Aorta (tissue), 5 donors: ENCODE measurements at places on chromosomes 5 and 9. TPM values are rescaled to one million over a fixed set of nuclear protein-coding genes. Genes with fewer than 3 reads are reported as not detected.

DNA sequence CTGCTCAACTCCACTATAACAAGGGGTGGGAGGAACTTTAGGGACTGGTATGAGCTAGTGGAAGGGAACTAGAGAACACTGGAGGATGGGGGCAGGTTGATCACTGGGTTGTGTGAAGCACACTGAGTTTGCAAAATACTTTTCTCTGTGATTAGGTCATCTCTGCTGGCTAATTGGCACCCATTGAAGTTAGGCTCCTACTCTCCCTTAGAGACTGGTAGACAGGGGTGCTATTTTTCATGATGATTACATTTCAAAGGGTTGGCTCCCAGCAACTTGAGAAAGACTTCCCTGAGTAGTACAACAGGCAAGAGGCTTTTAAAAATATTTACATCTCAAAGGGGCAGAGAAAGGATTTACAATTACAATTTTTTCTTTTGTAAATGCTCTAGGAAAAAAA, 50.4 kb upstream of the MTAP start:
- no peaks in the 10 kb centered on the region for H3K4me1 ChIP-seq
- H3K27ac ChIP-seq: no peak overlapping the region
- no peak for DNase-seq

- no peak overlapping the region for H3K27ac ChIP-seq
- no peak for DNase-seq
- no peaks in the 10 kb centered on the region for H3K36me3 ChIP-seq
- no peak overlapping the region for H3K4me3 ChIP-seq
- no peaks in the 10 kb centered on the region for H3K27me3 ChIP-seq
These were observed 72.4 kb upstream of the MEF2C start for GRCh38 chr5:88955403-88955802.

DNA sequence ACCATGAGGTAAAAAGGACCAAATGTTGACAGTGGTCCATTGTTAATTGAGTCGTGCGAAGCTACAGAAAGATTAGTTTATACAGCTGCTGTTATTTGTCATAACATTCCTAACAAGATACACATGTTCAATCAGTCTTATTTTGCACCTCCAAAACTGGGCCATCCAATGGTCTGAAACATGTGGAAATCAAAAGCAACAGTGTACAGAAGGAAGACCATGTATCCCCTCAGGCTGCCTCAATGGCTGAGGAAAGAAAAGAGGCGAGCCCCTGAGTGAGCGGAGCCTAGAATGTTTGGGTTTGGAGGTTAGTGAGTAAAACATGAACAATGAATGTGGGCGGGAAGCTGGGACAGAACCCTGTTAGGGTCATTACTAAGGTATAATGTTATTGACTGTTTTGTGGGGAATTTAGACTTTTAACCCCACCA, 35.6 kb downstream of the NFIB start:
- H3K27me3 ChIP-seq: no peaks in the 10 kb centered on the region
- no peaks in the 10 kb centered on the region for H3K36me3 ChIP-seq
- no peak overlapping the region for H3K4me3 ChIP-seq

- no peak overlapping the region for H3K27ac ChIP-seq
- H3K4me3 ChIP-seq: no peak overlapping the region
- H3K36me3 ChIP-seq: no peaks in the 10 kb centered on the region
- H3K27me3 ChIP-seq: no peaks in the 10 kb centered on the region
- DNase-seq: no peak
These were observed 5.1 kb upstream of the WWC1 start for GRCh38 chr5:168286386-168286785.

DNA sequence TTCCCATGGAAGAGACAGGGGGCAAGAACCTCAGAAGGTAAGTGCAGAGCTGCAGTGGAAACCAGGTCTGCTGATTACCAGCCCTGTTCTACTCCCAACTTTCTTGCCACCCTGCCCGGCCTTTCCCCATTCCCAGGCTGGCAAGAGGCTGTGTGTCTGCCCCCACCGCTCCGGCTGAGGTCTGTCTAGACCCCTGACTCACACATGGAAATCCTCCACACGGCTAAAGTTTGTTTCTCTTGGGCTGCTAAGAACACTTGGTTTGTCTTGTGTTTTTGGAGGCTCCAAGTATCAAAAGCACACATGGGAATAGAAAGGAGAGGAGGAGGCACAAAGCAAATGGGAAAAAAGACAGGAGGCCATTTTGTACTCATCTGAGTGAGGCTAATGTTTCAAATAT, 168.3 kb downstream of the GABBR2 start:
- no peak overlapping the region for H3K27ac ChIP-seq
- no peaks in the 10 kb centered on the region for H3K27me3 ChIP-seq
- H3K36me3 ChIP-seq: no peaks in the 10 kb centered on the region
- no peaks in the 10 kb centered on the region for H3K4me1 ChIP-seq

DNA sequence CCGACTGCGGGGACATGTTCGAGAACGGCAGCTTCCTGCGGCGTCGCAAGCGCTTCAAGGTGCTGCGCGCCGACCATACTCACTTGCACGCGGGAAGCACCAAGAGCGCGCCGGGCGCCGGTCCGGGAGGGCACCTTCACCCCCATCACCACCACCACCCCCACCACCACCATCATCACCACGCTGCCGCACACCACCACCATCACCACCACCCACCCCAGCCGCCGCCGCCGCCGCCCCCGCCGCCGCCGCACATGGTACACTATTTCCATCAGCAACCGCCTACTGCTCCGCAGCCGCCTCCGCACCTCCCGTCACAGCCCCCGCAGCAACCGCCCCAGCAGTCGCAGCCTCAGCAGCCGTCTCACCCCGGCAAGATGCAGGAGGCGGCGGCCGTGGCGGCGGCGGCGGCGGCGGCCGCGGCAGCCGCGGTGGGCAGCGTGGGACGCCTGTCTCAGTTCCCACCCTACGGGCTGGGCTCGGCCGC, 514 bp downstream of the FOXB2 start:
- H3K36me3 ChIP-seq: no peaks in the 10 kb centered on the region
- no peaks in the 10 kb centered on the region for H3K4me1 ChIP-seq
- H3K4me3 ChIP-seq: no peak overlapping the region
- no peak overlapping the region for H3K27ac ChIP-seq

GRCh38 chr5:138909734-138910133, 34.6 kb upstream of the LRRTM2 start:
- H3K4me1 ChIP-seq: peaks cover 3% of the 10 kb centered on the region
- no peaks in the 10 kb centered on the region for H3K27me3 ChIP-seq
- no peak overlapping the region for H3K27ac ChIP-seq
- no peak overlapping the region for H3K4me3 ChIP-seq

GRCh38 chr9:108331596-108331995, 524.2 kb downstream of the ACTL7B start:
- no peak overlapping the region for H3K27ac ChIP-seq
- no peaks in the 10 kb centered on the region for H3K4me1 ChIP-seq
- DNase-seq: no peak
- no peaks in the 10 kb centered on the region for H3K36me3 ChIP-seq
- H3K27me3 ChIP-seq: no peaks in the 10 kb centered on the region
- H3K4me3 ChIP-seq: no peak overlapping the region

DNA sequence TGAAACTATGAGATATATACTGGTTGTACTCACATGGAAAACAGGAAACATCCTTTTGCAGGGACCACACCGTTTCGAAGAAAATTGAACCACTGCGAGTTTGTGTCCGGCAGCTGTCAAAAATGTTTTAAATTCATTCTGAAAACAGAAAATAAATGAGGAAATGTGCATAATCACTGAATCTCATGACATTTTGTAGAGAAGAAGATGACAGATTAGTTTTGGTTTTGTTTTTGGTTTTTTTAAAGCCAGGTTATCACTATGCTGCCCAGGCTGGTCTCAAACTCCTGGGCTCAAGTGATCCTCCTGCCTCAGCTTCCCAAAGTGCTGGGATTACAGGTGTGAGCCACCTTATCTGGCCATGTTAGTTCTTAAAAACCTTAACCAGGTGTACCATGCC, 3.5 kb downstream of the TXNDC8 start:
- H3K27me3 ChIP-seq: no peaks in the 10 kb centered on the region
- DNase-seq: no peak
- H3K4me1 ChIP-seq: no peaks in the 10 kb centered on the region

DNA sequence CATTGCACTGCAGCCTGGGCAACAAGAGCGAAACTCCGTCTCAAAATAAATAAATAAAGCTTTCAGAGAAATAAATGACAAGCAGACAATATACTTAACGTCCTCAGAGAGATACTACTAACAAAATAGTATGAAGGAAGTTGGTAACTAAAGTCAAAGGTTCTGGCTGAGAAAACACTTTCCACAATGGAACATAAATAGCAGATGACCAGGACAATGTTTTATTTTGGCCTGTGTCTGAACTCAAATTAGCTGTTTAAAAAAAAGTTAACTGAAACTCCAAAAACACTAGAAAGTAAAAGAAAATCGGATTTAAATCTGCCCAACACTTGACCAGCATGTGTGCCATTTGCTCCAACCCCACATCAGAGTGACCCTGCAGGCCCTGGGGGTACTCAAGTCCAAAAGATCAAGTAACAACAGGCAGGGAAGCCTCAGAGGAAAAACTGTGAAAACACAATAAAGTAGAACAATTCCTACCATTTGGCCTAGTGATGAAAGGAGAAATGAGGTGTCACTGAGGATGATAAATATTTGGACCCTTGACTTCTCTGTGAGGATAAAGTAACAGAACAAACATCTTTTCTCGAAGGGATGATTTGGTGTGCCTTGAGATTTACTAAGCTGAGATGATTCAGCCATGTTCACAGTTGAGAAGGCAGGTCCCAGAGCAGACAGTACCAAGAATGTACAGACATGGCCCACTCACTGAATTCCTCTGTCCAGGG, 47.7 kb downstream of the LHFPL2 start:
- H3K4me3 ChIP-seq: no peak overlapping the region
- peak overlapping the region; percentile 43 for H3K27ac ChIP-seq
- H3K36me3 ChIP-seq: no peaks in the 10 kb centered on the region
- no peaks in the 10 kb centered on the region for H3K27me3 ChIP-seq

DNA sequence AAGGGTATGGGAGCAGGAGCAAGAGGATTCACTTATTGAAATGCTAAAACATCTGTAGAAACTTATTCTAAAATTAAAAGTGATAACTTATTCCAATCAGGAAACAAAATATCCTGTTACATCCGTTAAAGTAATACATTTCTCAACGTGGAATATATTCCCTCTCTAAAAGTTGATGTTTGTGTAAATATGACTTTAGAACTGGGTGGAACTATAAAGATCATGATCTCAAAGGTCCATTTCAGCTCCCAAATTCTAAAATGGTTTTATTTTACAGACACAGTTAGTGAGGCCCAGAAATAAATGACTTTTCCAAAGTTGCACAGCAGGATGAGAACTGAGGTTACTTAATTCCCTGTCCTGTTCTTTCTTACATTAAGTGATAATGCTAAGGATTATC, 21.1 kb downstream of the ISOC1 start:
- DNase-seq: no peak
- H3K27ac ChIP-seq: no peak overlapping the region
- H3K27me3 ChIP-seq: no peaks in the 10 kb centered on the region
- H3K4me1 ChIP-seq: no peaks in the 10 kb centered on the region

DNA sequence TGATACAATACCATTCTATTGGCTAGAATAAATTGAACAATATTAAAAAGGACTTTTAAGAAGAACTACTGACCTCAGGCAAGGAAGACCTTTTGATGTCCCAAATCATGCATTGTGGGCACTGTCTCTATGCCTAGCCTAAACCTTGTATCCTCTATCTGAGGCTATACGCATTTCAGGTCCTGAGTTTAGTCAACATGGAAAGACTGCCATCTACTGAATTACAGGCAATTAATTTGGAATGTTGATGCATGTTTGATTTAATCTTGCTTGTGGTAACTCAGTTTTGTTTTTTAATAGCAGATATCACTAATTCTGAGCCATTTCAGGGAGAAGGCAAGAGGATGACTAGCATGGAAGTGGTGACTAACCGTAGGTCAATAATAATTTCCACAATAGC, 585.3 kb upstream of the CCNG1 start:
- DNase-seq: no peak
- no peak overlapping the region for H3K27ac ChIP-seq
- no peak overlapping the region for H3K4me3 ChIP-seq
- H3K36me3 ChIP-seq: no peaks in the 10 kb centered on the region

DNA sequence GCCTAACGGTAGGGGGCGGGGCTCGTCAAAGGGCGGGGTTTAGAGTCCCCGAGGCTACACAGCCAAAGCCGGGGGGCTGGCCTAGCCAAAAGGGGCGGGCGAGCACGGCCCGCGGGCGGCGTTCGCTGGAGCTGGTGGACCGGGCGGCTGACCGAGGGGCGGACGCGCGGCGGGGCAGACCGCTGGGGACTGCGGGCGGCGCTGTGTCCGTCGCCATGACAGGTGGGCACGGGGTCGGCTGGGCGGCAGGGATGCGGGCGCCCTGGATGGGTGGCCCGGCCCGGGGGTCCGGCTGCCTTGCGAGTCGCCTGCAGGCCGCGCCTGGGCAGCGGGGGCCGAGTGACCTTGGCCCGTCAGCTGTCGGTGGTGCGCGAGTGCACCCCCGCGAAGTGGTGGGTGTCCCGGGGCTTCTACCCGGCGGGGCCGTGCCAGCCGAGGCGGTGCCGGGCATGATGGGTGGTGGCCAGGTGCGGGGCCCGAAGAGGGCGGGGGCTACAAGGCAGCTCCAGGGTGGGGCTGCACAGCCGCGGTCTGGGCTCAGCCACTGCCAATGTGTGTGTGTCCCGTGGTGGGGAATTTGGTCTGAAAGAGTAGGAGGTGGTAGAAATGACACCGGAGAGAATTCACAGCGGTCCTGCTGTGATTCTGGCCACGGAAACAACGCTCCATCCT, at the start of gene CARD19:
TSS of gene CARD19 (plus strand) at position 87 of the 672 bp plus-strand sequence. CDS start at position 216, 129 bp downstream.
- peak within 1 kb of the TSS; percentile 75 for H3K4me3 ChIP-seq
- H3K27me3 ChIP-seq: no peaks in the 10 kb centered on the region
- H3K27ac ChIP-seq: peak within 1 kb of the TSS; percentile 82

DNA sequence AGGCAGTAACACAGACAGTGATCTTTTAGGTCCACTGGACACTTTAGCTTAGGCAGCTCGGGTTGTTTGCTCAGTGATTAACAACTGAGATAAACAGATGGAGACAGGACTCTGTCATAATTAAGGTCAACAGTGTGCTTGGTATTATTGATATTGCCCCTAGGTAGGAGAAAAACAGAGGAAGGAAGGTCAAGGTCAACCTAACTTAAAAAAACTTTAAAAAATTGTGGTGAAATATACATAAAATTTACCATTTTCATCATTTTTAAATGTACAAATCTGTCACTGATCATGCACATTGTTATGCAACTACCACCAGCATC, 2.1 kb upstream of the HSPA4 start:
- no peak overlapping the region for H3K4me3 ChIP-seq
- H3K27me3 ChIP-seq: no peaks in the 10 kb centered on the region
- no peaks in the 10 kb centered on the region for H3K36me3 ChIP-seq
- no peak for DNase-seq

DNA sequence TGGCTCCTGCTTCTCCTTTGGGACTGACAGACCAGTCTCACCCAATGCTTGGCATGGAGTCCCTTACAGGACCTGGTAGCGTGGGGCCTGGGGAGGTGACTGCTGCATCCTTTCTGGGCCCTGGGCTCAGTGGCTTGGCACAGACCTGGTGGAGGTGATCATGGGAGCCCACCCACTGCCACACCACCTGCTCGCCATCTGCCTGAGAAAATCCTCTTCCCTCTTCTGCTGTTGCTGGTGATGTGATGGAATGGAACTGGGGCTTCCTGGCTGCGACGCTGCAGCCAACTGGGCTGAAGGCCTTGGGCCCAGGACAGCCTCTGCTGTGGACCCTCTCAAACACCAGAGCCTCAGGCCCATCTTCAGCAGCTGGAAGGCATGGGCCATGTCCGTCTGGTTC, 122.5 kb upstream of the PANK3 start:
- no peak overlapping the region for H3K4me3 ChIP-seq
- H3K4me1 ChIP-seq: no peaks in the 10 kb centered on the region
- no peaks in the 10 kb centered on the region for H3K27me3 ChIP-seq
- no peak for DNase-seq
- no peaks in the 10 kb centered on the region for H3K36me3 ChIP-seq

CATSPER3 gene
- total RNA-seq: 0.29 TPM

CCNO gene
- 1.3 TPM for total RNA-seq

NR4A3 gene
- 60.3 TPM for total RNA-seq

ANXA6 gene
- total RNA-seq: 277 TPM

SPATA31E1 gene
- not detected for total RNA-seq

CCDC192 gene
- total RNA-seq: not detected

PRRT1B gene
- total RNA-seq: not detected

IL12B gene
- total RNA-seq: not detected
